ENCODE measurements at places on chromosomes 2 and 18.

GRCh38 chr2:241859436-241860183, 916 bp upstream of the PDCD1 start:
- no peak for DNase-seq

DNA sequence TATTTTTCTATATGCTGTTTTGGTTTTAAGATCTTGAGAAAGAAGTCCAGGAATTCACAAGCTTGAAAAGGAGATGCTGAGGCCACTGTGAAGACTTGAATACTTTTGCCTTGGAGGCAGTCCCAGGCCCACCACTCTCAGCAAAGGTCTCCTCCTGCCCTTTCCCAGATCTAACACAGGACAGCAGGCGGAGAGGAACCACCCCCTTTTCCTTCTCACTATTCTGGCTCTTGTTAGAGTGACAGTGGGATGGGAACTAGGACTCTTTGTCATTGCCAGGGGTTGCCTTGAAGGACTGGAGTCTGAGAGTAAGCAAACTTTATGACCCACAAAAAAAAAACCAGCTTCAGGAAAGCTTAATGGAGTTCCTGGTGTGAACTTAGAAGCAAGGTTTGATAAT, 54.7 kb downstream of the E2F6 start:
- DNase-seq: no peak

DNA sequence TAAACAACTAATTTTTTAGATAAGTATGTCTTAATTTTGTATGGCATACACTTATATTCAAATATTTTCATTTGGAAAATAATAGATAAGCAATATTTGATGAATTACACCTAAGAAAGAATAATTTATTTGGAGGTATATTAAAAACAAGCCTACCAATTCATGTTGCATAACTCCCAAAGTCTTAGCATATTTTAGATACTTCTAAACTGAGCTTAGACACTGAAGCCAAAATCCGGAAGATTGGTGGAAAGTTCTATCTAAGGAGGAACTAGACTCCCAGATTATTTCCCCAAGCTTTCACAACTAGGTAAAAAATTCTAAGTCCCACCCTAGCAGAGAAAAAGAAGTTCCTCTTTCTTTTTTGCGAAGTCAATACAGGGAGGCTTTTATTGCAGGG, 221.0 kb upstream of the MMADHC start:
- DNase-seq: no peak

- no peak for DNase-seq
These were observed 12.5 kb upstream of the DAPL1 start for GRCh38 chr2:158782616-158783015.

DNA sequence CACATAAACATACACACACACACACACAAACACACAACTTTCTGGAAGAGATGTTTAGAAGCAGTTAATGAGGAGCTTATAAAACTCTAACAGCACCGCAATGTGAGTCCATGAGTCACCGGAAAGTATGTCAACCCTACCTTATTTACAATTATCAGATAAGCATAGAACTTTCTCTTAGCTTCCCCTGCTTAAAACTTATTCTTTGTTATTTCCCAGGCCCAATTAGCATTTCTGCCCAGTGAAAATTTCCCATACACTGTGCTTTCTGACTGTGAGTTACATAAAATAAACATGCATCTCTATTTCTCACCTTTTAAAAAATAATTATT, 737.6 kb downstream of the LRP1B start:
- DNase-seq: peak; percentile 6

GRCh38 chr2:128466376-128466775, 147.7 kb upstream of the HS6ST1 start:
- no peak for DNase-seq

- peak; percentile 51 for DNase-seq
These were observed 356.0 kb upstream of the TNP1 start for GRCh38 chr2:217215877-217216276.

GRCh38 chr2:212959471-212960117, 191.8 kb downstream of the IKZF2 start:
- no peak for DNase-seq

DNA sequence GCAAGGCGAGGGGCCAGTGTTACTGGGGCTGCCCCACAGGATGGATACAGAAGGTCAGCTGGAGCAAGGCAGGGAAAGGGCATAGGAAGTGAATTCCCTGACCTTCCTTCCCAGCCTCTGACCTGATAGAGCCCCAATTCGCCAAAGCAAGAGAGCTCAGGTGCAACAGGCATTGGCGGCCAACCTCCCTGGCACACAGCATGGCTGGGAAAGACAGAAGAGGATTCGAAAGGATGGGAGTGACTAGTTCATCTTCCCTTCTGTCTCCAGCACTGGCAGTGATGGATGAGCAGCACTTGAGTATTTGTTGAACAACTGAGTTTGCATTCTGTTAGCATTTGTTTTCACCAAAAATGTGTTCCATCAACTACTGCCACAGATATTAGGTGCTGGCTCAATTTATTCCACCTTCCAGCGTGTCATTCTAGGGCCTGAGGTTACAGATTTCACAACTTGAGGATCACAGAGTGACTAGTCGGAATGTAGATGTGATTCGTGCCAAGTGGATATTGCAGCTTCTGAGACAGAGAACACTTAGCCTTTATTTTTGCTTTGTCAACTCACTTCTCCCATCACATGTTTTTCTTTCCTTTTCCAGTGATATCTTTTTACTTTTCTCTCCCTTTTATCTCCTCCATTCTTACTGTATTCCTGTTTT, 6.2 kb downstream of the COPS8 start:
- no peak for DNase-seq

DNA sequence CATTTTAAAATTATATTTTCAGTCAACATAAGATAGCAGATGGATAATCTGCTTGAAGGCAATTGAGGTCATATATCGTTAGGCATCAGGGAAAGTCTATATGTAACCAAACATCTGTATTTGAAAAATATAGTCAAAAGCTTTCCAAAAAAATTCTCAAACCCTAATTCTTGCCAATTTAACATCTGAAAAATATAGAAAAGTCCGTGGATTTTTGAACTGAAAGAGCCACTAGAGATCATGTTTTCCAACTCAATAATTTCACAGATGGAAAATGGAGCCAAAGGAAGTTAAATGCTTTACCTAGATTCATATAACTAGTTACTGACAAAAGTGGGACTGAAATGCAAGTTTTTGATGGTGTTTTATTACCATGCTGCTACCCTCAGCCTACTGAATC, 185.1 kb upstream of the ZNF804A start:
- no peak for DNase-seq

DNA sequence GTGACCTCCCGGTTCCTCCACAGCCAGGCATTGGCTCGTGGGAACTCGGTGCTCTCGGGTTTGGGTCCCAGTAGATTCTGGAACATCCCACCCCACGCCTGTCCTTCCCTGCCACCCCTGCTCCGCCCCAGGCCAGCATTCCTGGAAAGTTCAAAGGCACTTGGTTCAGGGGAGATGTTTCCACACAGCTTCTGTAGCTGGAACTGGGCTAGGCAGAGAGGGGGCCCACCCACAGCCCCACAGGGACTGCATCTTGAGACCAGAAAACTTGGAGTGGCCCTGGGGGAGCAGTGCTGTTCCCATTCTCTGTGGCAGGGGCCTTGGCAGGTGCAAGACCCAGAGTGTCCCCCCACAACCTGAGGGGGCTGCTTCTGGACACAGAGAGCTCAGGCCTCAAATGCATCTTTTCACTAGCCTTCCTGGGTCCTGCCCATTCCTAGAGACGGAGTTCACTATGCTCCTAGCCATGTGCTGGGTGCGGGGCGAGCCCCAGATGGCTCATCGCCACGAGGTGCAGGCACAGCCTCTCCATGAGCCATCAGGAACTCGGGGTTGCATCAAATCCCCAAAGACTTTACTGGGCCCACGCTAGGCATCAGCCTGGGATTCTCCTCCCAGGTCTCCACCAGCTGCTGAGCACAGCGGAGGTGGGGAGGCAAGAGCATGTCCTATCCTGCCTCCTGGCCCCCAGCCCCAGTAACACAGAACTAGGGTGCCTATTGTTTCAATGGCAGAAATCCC, 68.7 kb downstream of the ZFP36L2 start:
- DNase-seq: no peak

DNA sequence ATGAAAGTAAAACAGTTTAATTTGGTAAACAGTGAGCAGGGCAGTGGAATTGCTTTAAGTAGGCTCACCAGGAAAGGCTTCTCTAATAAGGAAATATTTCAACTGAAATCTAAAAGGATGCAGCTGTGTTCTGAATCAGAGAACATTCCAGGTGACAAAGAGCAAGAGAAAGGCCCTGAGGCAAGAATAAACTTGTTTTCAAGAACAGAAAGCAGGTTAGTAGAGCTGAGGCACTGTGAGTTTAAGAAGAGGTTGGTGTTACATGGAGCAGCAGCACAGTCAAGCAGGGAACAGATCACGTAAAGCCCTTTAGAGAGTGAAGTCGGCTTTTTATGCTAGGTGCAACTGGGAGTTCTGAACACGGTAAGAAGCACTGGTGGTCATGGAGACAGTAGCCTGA, 57.0 kb upstream of the SCN1A start:
- DNase-seq: no peak

GRCh38 chr2:217014328-217015105, 154.7 kb upstream of the TNP1 start:
- DNase-seq: no peak

DNA sequence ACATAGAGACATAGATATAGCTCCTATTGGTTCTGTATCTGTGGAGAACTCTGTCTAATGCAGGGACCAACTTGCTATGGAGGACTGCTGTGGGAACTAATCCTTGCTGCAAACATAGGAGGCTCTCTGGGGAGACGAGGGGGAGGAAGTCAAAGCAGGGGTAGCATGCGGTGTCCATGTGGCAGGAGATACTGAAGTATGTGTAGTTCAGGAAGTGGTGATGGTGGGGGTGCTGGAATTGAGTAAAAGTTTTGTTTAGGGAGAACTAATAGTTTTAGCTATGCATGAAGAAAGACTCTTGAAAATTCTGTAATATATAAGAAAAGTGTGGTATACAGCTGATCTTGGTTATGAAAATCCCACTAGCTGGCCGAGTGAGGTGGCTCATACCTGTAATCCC, 62.0 kb downstream of the ANKRD44 start:
- no peak for DNase-seq

DNA sequence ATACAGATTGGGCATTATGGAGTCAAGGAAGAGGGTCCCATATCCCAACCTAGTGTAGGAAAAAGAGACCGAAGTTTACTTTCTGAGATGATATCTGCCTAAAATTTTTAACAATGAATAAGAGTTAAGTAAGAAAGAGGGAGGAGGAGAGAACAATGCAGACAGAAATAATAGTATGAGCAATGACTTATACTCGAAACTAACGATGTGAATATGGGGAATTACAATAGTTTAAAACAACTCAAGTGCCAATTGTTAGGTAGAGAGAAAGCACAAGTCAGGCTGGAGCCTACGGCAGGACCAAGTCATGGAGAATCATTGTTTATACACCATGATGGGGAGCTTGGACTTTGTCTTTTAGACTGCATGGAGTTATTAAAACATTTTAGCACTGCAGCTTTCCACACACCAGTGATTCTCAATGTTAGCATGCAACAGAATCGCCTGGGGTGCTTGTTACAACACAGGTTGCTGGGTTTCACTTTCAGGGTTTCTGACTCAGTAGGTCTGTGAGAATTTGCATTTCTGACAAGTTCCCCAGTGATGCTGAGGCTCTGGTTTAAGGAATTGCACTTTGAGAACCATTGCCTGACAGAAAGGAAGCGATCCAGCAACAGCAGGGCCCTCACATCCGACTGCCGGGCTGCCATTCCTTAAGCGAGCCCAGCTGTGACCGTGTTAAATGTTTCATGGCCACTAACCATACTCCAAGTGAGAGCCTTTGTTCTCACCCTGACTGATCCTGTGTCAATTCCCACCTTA, 511.2 kb downstream of the DCDC2C start:
- peak; percentile 6 for DNase-seq

DNA sequence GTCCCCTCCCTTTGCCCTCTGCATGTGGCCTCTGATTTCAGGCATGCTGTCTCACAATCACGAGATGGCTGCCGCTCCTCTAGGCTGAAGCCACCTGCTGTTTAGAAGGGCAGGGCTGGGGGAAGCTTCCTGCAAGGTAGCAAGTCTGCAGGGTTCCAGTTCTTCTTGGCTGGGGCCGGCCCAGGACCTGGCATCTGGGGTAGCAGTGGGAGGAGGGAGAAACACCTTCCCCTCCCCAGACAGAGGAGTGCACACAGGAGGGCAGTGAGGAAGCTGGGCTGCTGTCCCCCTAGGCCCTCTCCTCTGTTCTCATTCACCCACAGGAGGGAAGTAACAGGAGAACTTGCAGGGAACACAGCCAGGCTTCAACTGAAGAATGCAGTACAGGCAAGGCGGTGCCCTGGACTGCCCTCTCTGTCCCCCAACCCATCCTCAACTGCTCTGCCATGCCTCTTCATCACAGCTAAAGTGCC, 345.9 kb upstream of the HS6ST1 start:
- no peak for DNase-seq

GRCh38 chr2:198807131-198807530, 650.6 kb downstream of the SATB2 start:
- DNase-seq: no peak

- DNase-seq: no peak
These were observed 39.9 kb upstream of the DARS1 start for GRCh38 chr2:136025057-136025973.

DNA sequence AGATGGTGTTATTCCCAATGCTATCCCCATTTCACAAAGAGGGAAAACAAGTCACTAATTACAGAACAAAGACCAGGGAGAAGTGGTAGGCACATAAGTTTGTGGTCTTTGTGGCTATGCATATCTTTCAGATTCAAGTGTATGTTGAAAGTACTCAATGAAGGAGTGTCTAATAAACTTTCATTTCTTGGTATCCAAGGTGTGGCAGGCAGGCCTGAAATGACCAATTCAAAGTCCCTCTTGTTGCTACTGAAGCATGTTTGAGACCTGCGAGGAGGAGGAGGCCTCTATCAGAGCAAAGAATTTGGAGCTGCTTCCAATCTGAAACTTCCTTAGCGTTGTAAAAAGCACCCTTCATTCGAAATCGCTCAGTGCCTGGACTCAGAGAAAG, 60.9 kb upstream of the KLF7 start:
- no peak for DNase-seq

DNA sequence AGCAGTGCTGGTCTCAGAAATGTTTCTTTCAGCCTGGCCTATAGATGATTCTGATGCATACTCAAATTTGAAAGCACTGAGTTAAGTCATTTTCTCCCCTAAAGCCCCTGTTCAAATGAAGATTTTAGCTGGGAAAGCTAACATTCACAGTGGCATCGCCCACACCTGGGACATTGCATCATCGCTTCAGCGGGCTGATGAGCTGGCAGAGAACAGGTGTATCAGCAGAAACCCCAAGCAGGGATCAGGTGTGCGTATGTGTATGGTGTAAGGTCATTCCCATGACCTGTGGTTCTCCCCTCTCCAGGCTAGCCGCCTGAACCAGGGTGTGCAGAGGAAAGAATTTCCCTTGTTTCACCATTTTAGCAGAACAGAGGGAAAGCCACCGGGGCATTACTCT, 56.3 kb downstream of the EPAS1 start:
- DNase-seq: no peak

- DNase-seq: peak; percentile 54
These were observed 999 bp downstream of the INSIG2 start for GRCh38 chr2:118089139-118089800.

DNA sequence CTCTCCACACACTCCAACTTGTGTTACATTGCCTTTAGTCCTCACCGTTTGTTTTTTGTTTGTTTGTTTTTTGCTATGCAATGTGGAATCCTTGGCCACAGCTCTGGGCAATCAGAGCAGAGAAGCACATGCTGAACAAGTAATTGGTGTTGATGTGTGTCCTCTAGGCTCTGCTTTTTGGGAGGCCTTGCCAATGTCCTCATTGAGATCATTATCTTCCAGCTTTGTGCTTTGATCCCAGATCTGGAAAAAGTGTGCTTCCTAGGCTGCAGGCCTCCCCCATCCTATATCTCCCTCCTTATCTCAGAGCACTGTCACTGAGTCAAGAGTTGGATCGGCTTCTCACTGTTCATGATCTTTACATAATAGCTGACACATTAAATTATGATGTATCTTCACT, 25.9 kb downstream of the OSR1 start:
- DNase-seq: no peak

Measured in HT1080 (cell line).